Small intestine (tissue), 16 donors: ENCODE measurements at places on chromosomes 1 and 21. TPM values are rescaled to one million over a fixed set of nuclear protein-coding genes. Genes with fewer than 3 reads are reported as not detected.

DNA sequence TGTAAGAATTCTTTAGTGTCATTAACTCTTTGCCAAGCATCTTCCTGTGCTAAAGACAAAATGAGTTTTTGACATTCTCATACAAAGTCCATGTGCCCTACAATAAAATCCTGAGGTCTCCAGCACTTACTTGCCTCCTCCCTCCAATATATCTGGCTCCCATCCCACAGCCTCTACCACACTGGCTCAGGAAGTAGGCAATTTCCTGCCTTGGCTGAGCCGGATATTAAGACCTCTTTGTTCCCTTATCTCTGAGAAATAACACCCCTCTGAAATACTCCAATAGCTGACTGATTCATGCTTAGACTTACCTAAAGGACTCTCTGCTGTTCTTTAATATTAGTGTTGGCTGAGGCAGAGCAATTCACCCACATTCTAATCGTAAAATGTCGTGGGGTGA, 37.6 kb upstream of the GORAB start:
- no peak overlapping the region for H3K27ac ChIP-seq
- no peaks in the 10 kb centered on the region for H3K4me1 ChIP-seq
- no peak overlapping the region for H3K4me3 ChIP-seq
- H3K36me3 ChIP-seq: no peaks in the 10 kb centered on the region

DNA sequence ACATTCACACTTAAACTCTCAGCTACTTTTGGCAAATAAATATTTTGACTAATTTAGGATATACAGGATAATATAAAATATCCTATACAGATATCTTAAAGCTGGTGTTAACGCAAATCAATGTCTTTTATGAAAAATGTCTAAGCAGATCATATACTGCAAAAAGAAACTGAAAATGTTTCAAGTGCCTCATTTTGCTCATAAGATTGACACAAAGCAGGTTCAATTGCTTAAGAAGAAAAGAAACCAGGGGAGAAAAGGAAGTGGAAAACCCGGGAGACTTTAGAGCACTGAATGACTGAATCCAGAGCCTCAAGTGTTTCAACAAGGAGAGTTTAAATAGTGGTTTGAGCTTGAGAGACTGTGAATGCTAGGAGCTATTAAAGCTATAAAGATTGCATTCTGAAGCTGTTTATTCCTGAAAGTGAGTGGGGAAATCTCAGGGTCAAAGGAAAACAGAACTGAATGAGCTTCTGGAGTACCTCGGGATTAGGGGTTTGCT, 1943.0 kb downstream of the MRPL39 start:
- H3K27ac ChIP-seq: no peak overlapping the region
- no peak overlapping the region for H3K4me3 ChIP-seq
- H3K36me3 ChIP-seq: no peaks in the 10 kb centered on the region
- no peaks in the 10 kb centered on the region for H3K27me3 ChIP-seq
- no peak for DNase-seq

DNA sequence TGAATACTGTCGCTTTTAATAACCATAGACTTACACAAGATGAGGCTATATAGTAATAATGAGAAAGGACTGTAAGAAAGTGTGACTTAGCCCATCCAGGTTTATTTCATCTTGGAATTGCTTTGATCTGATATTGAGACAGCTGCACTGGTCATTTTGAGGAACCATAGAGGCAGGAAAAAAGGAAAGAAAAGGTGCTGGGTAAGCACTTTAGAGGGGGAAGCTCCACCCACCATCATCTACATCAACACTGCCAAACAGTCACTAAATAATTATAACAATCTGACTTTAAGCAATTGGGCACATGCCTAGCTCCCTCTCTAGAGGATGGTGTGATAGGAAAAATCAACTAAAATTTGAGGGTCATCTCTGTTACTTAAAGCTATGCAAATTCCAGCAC, 70.6 kb upstream of the ST6GALNAC3 start:
- no peak for DNase-seq
- H3K4me1 ChIP-seq: no peaks in the 10 kb centered on the region
- no peak overlapping the region for H3K4me3 ChIP-seq
- H3K27me3 ChIP-seq: no peaks in the 10 kb centered on the region
- H3K36me3 ChIP-seq: no peaks in the 10 kb centered on the region

Gene PLPPR4
- not detected for polyA plus RNA-seq

DNA sequence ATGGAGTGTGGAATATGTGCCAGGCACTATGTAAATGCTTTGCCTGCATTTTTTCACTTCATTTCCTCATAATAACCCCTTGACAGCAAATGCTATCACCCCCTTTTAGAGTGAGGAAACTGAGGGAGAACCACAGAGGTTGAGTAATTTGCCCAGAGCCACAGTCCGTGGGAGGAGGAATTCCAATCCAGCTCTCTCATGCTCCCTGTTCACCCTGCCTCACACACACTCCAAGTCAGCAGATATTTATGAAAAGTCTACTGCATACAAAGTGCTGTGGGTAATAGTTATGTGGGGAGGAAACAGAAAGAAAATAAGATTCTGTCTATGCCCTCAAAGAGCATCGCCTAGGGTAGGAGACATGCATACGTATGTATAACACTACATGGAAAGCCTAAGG, 30.9 kb upstream of the RBM15 start:
- H3K4me1 ChIP-seq: no peaks in the 10 kb centered on the region
- H3K36me3 ChIP-seq: no peaks in the 10 kb centered on the region
- H3K4me3 ChIP-seq: no peak overlapping the region
- DNase-seq: no peak

GRCh38 chr1:60558236-60558635, 484.7 kb upstream of the C1orf87 start:
- no peak for DNase-seq
- no peak overlapping the region for H3K4me3 ChIP-seq
- no peaks in the 10 kb centered on the region for H3K27me3 ChIP-seq
- no peaks in the 10 kb centered on the region for H3K36me3 ChIP-seq
- no peak overlapping the region for H3K27ac ChIP-seq

GRCh38 chr1:50099654-50100053, 9.1 kb upstream of the ELAVL4 start:
- H3K4me3 ChIP-seq: no peak overlapping the region
- no peak for DNase-seq
- no peaks in the 10 kb centered on the region for H3K27me3 ChIP-seq

Gene TCP10L
- not detected for polyA plus RNA-seq

DNA sequence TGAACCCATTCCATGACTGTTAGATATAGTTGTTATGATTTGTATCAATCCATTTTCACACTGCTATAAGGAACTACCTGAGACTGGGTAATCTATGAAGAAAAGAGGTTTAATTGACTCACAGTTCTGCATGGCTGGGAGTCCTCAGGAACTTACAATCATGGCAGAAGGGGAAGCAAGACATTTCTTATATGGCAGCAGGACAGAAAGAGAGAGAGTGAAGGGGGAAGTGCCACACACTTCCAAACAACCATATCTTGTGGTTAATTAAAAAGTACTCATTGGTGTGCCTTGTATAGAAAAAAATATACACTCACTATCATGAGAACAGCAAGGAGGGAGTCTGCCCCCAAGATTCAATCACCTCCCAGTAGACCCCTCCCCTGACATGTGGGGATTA, 137.6 kb upstream of the NBPF11 start:
- H3K27ac ChIP-seq: no peak overlapping the region
- H3K4me1 ChIP-seq: no peaks in the 10 kb centered on the region
- no peak overlapping the region for H3K4me3 ChIP-seq
- DNase-seq: no peak
- no peaks in the 10 kb centered on the region for H3K36me3 ChIP-seq
- no peaks in the 10 kb centered on the region for H3K27me3 ChIP-seq

Gene ESRRG
- polyA plus RNA-seq: 4.1 TPM
